Bronchial epithelial cell (primary cell): ENCODE measurements at places on chromosomes 16 and 17. TPM values are rescaled to one million over a fixed set of nuclear protein-coding genes. Genes with fewer than 3 reads are reported as not detected.
A peak's percentile ranks its signal among the peaks of the same experiment; 100 is the strongest.

- peak; percentile 51 for DNase-seq
These were observed 1.8 kb downstream of the ZBTB4 start for GRCh38 chr17:7477392-7478275.

- no peak for DNase-seq
These were observed 100.7 kb downstream of the OR1D5 start for GRCh38 chr17:2962729-2963128.

- no peak for DNase-seq
These were observed 8.6 kb downstream of the PDP2 start for GRCh38 chr16:66888647-66889615.

MYH2 gene
- not detected in 2 replicates for total RNA-seq

DNA sequence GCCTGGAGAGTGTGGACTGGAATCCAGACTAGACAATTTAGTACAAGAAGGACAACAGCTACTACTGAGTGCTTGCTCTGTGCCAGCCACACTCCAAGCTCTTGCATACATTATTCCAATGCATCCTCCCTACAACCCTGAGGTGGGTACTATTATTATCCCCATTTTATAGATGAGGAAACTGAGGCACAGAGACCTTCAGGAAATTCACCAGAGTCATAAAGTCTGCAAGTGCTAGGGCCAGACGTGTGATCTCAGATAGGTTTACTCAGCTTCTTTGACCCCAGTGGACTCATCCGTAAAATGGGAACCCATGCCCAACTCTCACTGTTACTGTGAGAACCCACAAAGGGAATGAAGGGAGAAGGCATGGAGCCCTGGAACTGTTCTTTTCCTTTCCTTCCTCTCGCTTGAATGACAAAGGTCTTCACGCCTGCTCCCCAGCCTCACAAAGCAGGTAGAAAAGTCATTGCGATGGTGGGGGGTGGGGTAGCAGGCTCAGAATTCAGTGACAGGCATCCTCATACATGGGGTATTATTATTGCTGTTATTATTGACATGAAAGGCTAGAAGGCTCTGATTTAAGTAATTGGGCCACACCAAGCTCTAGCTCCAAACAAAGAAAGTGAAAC, 160.0 kb downstream of the ZNF423 start:
- no peak for DNase-seq

CCL5 gene
- total RNA-seq = 0.26 TPM in 1 of 2 replicates, not detected in the other

DNA sequence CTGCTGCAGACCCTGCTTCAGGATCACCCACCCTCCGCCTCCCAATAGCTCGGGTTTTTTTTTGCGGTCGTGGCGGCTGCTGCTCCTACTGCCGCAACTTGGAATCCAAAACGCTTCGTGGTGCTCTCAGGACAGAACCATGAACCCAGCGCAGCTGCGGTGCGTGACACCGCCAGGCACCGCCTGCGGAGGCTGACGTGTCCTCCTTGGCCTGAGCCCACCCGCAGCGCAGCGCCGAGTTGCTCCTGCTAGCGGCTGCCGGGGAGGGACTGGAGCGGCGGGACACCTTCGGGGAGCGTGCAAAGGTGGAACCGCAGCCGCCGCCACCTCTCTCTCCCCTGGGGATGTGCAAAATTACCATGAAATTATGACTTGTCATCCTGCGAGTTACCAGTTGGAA, 1893.0 kb downstream of the TP53TG3F start:
- no peak for DNase-seq

WNK4 gene
- total RNA-seq = under 0.01 and 0.13 TPM in 2 replicates

DNA sequence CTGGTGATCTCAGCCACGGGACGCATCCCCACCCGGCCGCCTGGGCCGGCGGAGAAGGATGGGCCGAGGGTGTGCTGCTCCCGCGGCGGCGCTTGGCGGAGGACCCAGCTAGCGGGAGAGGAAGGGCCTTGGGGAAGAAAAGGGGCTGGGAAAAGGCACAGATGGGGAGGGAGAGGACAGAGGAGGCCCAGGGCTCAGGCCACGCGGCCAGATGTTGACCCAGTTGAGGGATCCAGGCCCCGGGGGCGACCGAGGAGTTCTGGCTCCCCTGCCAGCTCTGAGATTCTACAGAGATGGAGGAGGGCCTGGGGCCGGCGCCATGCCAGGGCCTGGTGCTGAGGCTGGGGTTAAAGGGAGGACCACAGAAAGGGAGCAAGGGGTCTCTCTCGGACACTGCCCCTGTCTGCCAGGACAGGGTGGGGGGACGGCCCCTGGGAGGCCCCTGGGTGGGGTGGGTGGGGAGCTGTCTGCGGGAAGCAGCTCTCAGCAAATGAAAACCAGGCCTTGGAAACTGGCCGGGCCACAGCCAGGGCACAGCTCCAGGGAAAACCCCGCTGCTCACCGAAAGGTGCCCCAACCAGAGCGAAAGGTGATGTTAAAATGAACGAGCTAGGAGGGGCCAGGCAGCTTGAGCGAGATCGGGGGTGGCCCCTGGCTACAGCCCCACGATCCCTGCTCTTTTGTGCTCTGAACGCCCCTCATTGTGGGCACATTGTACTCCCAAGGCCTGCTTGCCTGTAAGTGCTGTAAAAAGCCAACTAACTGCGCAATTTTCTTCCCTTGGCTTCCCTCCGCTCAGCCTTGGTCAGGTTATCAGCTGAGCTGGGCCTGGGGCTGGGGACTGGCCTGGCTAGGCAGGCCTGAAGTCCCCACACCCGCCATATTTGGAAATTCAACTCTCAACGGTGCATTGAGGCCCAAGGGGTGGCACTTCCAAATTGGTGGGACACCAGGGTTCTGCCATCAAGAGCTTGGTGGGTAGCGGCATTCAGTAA, 191.4 kb downstream of the ZNF423 start:
- no peak for DNase-seq

GRCh38 chr17:8122422-8122923, 1.4 kb downstream of the HES7 start:
- no peak for DNase-seq

C16orf89 gene
- not detected in 2 replicates for total RNA-seq

DNA sequence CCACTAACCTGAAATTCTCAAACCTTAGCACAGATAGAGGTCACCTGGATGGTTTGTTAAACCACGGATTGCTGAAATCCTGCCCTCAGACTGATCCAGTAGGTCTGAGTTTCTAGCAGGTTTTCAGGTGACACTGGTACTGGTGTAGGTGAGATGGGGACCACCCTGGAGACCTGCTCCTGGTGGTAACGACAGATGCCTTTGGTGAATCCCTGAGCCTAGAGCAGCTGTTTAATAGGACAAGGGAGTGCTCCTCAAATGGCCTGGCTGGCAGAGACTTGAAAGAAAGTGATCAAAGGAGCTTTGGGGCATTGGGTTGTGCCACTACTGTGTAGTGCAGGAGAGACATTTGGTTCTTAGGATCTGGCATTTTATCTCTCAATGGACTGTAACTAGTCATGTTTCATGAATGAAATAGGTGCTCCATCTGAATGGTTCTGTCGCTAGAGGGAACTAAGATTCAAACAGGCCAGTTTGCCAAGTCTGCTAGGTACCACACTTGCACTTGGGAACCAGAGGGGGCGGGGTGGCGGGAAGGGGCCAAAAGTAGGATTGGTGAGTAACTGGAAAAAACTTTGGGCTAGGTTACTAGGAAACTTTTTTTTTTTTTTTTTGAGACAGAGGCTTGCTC, 2.9 kb upstream of the IFI35 start:
- peak; percentile 55 for DNase-seq

FOXK2 gene
- 38.8 and 44.0 TPM in 2 replicates for total RNA-seq

DNA sequence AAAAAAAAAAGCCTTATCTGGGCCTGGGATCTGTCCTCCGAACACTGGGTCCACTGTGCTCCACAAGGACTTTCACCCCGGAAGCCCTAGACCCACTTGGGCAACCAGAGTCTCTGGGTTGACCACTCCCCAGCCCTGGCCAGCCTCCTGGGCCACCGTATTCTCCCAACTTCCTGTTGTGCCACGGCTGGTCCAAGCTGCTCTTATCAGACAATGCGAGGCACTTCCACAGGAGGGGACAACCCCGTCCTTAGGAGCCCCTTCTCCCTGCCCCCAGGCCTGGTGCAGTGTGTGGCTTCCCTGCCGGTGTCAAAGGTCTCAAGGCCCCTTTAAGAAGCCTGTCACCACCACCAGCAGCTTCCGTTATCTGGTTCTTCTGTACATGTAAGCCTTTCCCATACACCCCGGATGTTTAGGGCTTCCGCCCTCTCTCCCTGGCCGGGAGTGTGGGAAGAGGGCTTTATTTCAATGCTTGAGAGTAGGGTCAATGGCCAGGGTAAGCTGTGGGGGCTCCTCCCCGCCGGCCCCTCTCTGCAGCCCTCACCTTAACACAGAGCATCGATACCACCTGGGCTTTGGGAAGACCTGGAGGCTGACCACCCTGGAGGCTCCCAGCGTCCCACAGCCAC, 313.0 kb downstream of the SEC14L1 start:
- DNase-seq = peak; percentile 38
